ENCODE measurements at places on chromosomes 1 and 21. TPM values are rescaled to one million over a fixed set of nuclear protein-coding genes. Genes with fewer than 3 reads are reported as not detected.

KPRP gene
- not detected for total RNA-seq

KIF14 gene
- total RNA-seq = 15.7 TPM

DNA sequence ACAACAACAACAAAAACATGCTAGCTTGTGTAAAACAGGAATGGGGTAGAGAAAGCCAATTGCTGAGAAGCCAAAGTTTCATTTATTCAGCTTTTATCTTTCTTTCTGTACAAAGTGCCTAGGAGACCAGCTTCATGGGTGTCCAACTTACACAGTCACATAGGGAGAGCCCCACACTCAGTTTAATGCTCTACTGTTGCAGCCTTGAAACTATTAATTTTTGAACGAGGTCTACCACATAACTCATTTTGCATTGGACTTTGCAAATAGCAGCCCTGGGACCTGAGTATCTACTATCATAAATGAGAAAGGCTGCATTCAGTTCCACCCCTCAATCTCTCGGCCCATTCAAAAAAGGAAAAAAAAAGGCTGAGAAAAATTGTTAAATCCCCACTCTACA is 98.8 kb downstream of the ZNF644 start:
- DNase-seq = no peak

- no peak for DNase-seq
These were observed 830 bp upstream of the PRDX1 start for GRCh38 chr1:45522324-45523104.
